CD8-positive, alpha-beta memory T cell (primary cell): ENCODE measurements at places on chromosomes 16 and 17.

- no peak for DNase-seq
Observed at GRCh38 chr16:119835-120491, 18.5 kb downstream of the NPRL3 start.

- DNase-seq, result no peak
Observed at GRCh38 chr16:20767577-20767976, 3.8 kb downstream of the ACSM3 start.

DNA sequence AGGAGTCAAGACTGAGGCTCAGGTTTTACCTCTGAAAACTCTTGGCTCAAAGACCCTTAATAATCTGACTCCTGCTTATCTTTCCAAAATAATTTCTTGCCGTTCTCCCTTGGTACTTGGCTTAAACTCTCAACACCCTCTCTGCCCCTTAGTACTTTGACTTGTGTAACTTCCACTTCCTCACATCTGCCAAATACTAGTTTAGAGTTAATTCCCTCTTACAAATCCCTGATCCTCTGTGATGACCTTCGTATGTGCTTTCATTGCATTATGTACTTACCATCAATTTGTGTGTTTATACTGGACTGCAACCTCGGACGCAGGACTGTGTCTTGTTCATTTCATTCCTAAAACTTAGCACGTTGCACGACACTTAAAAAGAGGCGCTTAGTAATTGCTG, 35.2 kb downstream of the ZNF207 start:
- no peak for DNase-seq

DNA sequence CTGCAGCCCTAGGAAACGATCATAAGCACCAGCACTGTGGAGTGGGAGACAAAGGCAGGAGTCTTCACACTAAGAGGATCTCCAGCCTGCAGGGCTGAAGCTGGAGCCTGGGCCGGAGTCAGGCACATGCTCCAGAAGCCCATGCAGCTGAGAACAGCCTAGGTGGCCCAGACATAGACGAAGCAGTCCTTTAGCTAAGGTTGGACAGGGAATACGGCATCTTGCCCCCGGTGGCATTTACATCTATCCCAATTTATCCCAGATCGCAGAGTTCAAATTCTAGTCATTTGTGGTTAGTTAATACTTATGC, 13.9 kb downstream of the TSPOAP1 start:
- no peak for DNase-seq

DNA sequence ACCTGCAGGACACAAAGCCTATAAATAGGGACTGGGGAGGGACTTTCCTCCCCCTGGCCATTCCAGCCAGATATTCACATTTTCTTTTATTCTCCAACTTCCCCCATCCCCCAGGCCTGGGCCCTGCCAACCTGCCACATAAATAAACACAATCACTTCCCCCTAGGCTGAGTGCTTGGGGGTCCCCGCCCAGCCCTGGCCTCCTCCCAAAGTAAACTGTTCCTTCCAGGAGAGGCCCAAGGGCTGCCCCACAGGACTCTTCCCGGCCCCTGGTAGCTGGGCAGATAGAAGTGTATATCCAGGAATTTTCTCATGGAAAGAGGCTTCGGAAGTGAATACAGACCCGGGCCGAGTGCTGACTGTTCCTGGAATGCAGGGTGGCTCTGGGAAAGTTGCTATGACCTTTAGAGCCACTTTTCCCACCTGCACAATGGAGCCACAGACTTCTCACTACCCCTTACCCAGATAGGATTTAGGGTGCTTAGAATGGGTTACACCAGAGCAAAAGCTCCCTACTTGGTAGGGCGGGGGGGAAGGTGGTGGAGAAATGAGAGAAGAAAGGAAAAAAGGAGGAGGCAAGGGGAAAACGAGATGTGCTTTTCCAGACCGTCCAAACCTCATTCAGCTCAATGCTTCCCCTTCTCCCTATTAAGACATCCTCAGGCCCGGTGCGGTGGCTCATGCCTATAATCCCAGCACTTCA, 8.5 kb downstream of the CSF3 start:
- no peak for DNase-seq

DNA sequence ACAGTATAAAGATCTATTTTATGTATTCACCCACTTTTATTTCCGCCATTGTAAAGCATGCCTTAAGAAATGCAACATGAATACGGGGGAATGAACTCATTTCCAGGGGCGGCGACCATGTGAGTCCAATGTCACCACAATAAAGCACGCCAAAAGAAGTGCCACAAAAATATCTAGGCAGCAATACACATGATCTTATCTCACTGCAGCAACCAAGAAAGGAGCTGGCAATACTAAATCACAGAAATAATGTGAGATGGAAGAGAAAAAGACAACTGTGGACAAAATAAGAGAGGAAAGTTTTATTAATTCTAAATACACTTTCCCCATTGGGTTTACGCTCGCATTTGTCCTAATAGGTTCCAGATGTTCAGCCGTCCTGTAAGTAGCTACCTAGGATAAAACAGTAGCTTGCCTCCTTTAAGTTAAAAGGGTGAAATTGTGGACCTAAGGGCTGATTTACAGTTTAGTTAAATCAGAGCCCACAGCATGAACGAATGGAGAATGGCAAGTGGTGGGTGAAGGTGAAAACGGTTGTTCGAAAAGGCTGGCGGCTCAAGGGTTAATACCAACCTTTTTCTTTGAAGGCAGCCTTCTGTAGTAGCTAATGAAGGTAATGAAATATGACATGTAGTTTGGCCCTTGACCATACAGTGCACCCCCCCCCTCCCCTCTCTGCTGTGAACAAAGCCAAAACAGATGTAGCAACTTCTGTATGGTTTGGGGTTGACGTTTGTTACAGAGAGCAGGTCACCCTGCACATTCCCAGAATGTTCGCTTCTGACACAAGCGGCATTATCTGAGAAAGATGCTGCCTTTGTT, 504.2 kb upstream of the PSMD7 start:
- DNase-seq, result no peak

- no peak for DNase-seq
Observed at GRCh38 chr16:20942256-20942655, 41.7 kb downstream of the LYRM1 start.

- DNase-seq, result no peak
Observed at GRCh38 chr17:82107341-82107860, 9.4 kb upstream of the FASN start.

DNA sequence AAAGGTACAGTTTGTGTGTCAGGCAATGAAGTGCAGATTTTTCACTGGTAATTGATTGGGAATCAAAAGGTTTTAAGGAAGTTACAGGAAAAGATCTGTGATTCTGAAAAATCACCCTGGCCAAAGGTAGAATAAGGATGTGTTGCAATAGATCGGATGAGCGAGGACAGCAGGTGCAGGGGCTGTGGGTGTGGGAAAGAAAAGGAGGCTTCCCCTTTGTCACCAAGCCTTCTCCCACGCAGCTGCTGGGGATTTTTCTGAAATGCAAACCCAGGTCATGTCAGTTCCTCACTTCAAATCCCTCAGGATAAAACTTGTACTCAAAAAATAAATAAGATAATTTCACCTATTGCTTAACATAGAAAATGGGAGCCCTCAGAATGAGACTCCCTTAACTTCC, 47.9 kb upstream of the ARHGAP17 start:
- DNase-seq, result no peak

- DNase-seq, result no peak
Observed at GRCh38 chr17:32805029-32805976, 71.6 kb downstream of the MYO1D start.

DNA sequence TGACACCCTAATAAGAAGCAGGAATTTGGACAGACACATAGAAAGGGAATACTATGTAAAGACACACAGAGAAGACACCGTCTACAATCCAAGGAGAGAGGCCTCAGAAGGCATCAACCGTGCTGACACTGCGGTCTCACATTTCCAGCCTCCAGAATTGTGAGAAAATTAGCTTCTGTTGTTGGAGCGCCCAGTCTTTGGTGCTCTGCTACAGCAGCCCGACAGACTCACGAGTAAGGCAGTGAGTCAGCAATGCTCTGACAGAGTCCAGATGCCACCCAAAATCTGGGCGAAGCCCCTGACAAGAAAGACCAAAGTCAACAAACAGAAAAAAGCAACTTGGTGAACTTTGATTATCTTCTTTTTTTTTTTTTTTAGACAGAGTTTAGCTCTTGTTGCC, 32.5 kb upstream of the RAI1 start:
- no peak for DNase-seq
